Stimulated activated CD4-positive, alpha-beta T cell treated with anti-CD3 and anti-CD28 coated beads, TNF-alpha, amount 100 ng/mL, for 1 hour (primary cell): ENCODE measurements at places on chromosomes 16 and 17.

- no peak for DNase-seq
Observed at GRCh38 chr17:81241203-81241602, 2.1 kb downstream of the NDUFAF8 start.

- DNase-seq = no peak
Observed at GRCh38 chr17:5544115-5544514, 40.2 kb downstream of the NLRP1 start.

DNA sequence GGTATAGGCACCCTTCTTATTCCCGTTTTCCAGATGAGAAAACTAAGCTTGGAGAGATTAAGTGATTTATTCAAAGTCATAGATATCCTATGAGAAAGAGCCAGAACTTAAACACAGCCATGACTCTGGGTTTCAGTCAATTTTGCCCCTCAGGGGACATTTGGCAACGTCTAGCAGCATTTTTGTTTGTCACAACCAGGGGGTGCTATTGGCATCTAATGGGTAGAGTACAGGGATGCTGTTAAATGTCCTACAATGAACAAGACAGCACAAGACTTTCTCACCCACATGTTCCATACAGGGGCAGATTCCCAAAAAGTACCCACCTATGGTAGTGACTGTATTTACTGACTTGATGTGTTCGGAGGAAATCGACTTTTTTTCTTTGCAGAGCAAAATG lies 4.8 kb upstream of the SHISA9 start:
- no peak for DNase-seq

GRCh38 chr17:37648555-37648954 lies 5.3 kb upstream of the DDX52 start:
- no peak for DNase-seq

- no peak for DNase-seq
Observed at GRCh38 chr16:30557707-30557956, 542 bp downstream of the ZNF764 start.

DNA sequence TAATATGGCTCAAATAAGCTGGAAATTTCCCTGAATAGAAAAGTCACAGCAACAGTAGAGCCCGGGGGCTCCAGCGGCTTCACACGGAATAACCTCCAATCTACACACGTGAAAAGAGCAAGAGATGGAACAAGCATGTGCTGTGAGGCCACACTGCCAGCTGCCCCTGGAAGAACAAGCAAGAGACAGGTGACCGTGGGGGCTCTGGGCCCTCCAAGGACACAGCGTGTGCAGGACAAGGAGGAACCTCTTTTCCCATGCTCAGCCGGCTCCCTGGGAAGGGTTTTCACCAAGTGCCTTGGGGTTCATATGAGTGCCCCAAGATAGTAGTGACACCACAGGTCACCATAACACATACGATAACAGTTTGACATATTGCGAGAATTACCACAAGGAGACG lies 110.2 kb upstream of the ZNF750 start:
- DNase-seq = no peak

- no peak for DNase-seq
Observed at GRCh38 chr16:18836702-18837101, 35.4 kb upstream of the ARL6IP1 start.

DNA sequence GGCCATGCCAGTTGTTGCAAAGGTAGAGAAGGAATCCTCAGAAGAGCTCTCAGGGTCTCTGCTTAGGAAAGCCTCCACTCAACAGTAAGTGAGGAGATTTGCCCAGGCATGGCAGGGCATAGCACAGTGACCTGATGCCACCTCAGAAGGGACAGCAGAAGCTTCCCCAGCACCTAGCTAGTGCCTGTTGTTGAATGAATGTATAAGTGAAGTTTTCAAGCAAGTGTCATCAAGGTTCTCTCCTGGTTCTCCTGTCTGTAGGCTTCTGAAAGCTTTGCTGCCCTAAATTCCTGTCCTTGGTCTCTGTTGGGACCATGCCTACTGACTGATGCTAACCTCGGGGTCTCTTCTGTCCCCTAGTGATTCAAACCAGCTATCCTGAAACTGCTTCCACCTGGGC lies 114.9 kb upstream of the TBX2 start:
- no peak for DNase-seq

DNA sequence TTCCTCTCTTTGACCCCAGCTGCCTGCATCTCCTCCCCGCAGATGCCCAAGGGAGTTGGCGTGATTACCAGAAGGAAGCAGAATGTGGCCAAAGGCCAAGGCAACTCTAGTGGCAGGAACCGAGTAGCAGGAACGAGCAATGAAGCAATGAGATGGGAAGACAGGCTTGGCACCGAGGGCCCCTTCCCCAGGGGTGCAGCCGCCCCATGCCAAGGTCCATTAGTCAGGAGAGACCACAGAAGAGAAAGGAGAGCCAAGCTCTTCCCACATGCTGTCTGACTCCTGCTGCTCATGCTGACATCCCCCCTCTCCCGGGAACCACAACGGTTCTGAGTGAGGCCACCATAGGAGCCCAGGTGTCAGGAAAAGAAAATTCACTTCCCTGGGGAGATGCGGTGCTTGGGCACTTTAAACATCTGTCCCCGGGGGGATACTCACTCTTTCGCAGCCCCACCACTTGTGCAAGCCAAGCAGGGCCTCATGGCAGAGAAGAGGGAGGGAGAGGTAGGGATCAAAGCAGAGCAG lies 67.4 kb downstream of the MYO18A start:
- no peak for DNase-seq

DNA sequence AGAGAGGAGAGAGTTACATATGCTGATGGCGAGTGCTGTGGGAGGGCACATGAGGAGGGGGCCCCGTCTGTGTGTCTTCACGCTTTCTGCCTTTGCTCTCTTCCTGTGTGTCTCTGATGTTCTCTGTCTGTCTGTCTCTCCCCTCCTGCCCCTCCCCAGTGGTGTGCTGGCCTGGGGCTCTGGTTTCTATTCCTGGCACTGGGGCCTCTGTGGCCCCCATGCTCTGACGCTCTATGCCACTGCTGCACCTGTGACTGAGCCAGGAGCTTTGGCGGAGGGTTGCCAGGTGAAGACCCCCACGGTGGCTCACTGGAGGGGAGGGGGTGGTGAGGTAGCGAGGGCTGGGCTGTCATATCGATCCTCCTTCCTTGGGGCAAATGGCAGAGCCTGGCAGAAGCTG lies 24.6 kb upstream of the BRD7 start:
- DNase-seq = no peak

- DNase-seq = no peak
Observed at GRCh38 chr17:37025238-37025637, 76.5 kb downstream of the AATF start.

DNA sequence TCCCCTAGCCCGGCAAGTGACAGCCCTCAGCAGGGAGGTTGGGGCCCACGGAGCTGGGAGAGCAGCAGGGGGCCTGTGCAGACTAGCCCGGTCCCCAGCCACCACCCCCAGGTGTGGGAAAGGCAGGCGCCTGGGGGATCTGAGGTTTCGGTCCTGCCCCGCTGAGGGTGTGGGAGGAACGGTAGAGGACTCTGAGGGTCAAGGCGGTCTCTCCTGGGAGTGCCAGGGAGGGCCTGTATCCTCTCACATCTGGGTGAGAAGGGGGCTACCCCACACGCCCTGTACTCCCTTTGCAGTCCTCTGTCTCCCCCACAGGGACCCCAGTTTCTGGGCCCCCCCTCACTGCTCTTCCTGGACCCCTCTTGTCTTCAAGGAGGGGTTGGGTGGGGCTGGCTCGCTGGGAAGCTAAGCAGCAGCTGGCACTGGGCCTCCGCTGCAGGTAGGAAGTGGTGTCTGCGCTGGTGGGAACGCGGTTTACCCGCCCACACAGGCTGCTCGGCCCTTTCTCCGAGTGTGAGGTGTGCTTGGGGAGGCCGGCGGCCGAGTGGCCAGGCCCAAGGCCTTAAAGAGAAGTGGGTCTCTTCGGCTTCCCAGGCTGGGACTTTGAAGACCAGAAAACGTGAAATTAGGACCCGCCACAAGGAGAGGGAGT lies 15.4 kb downstream of the CD7 start:
- DNase-seq = no peak

DNA sequence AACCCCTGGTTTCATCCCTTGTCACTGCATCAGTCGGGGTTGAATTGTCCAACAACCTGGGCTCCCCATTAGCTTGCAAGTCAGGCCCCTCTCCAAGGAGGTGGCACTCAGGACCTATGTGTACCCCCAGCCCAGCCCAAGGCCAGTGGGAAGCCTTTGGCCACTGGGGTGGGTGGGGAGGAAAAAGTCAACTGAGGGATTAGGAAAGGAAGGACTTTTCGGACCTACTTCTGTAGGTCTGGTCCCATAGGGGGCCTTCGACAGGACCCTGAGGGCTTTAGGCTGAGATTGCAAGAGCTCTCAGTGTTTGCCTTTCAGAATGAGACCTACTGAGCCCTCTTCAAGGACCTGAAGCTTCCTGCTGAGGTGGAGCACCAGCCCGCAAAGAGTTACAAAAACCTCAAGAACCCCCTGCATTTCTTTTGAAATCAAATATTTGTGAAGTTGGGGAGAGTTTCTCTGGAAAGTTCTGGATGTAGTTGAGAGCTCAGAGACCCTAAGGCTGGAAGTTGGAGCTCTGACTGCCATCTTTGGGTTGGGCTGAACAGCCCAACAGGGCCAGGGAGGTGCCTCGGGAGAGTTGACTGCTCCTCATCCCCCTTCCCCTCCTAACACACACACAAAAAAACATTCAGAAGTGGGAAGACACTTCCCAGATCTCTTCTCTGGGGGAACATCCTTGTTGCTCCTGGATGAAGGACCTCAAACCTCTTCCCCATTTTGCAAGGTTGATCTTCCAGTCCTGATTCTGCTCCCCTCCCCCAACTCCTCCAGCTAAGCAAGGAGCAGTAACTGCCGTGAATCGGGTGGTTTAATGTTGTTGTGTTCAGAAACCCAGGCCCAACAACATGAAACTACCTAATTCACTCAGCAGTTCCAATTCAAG lies 5.8 kb upstream of the HOXB9 start:
- DNase-seq = no peak

DNA sequence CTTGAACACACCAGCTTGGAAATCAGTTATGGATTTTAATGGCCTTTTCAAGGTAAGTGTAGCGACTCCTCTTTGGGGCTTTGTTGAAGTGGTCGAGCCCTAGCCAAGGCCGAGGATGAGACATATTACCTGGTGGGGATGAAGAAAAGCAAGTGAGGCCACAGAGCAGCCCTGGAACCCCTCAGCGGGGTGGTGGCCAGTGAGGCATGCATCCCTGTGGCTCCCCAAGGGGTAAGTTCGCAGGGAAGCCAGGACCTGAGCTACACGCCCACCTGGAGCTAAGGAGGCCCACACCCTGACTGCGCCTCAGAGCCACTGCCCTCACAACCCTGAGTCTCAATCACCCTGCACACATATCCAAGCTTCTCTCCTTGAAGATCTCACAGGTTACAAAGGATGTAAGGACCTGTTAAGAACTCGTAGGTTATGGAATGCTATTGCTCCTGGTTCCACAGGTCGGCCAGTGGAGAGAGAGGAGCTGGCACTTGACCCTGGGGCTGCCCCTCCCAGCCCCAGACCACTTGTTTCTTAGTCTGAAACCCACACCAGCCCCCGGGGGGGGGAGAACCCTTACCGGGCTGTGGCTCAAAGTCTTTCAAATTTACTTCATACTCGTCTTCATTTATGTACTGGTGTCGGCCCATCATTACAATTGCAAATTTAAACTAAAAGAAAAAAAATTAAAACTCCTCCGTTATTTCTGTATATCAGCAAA lies 12.0 kb downstream of the LITAFD start:
- DNase-seq = no peak

- DNase-seq = no peak
Observed at GRCh38 chr17:28188841-28189263, 130.1 kb upstream of the TMEM97 start.

DNA sequence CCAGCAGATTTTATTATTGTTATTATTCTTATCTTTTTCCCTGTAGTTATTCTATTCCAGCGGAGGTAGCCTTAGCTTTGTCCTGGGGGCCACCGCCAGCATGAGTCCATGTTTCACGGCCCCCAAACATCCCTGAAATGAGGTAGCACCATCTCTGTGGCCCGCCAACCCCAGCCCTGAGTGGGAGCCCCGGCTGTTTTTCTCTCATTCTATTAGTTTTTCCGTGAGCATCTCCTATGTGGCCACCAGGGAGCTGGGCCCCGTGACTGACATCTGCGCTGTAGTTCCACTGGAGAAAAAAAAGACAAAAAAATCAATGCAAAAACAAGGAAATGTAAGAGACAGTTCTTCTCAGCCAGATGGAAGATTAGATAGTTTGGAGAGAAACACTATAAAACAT lies 43.5 kb upstream of the IL34 start:
- DNase-seq = no peak

DNA sequence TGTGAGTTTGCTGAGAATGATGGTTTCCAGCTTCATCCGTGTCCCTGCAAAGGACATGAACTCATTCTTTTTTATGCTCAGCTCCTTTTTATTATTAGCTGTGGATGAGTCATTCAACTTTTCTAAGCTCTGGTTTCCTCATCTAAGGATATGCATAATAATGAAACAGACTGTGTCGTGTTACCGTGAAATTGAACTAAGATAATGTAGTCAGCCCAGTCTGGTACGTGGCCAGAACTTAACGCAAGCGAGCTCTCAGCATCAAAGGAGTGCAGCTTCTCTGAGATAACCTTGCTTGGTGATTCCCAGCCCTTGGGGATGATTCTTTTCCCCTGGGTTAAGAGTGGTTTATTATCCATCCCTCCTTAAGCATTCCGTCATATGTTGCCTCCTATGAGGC lies 454.3 kb upstream of the EEF2KMT start:
- DNase-seq = no peak

DNA sequence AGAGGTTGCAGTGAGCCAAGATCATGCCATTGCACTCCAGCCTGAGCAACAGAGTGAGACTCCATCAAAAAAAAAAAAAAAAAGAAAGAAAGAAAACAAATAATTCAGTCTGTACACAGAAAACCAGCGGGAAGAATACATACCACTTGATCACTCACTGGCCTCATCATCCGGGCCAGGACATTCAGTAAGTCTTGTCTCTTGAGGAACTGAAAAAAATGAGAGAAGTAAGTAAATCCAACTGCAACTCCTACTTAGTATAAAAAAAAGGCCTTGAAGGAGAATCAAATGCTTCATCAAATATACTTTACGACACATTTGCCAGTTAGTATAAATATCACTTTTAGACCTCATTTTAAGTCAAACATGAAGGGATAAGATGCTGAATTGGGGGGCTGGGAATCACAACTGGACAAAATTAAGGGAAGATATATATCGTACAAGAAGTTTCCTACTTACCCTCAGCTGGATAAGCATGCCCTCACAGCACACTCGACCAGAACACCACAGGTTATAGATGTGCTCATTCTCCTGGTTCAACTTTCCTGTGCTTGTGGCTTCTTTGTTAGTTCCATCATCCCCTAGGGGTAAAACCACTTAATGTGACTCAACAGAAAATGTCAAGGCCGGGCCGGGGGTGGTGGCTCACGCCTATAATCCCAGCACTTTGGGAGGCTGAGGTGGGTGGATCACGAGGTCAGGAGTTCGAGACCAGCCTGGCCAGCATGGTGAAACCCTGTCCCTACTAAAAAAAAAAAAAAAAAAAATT lies 12.4 kb downstream of the CCDC47 start:
- DNase-seq = no peak

GRCh38 chr16:14219983-14220382 lies 148.9 kb downstream of the MRTFB start:
- no peak for DNase-seq

DNA sequence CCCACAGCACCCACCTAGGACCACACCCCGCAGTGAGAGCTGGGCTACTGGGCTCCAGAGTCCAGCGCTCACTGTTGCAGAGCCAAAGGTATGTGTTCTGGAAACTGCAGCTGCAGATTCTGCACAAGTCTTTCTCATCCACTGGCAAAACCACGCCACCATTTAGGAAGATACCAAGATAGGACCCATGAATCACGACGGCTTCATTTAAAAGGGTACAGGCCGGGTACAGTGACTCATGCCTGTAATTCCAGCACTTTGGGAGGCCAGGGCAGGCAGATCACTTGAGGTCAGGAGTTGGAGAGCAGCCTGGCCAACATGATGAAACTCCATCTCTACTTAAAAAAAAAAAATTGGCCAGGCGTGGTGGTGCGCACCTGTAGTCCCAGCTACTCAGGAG lies 18.8 kb downstream of the FOXF1 start:
- no peak for DNase-seq
